ENCODE measurements at places on chromosomes 1 and 21.
A peak's percentile ranks its signal among the peaks of the same experiment; 100 is the strongest.

DNA sequence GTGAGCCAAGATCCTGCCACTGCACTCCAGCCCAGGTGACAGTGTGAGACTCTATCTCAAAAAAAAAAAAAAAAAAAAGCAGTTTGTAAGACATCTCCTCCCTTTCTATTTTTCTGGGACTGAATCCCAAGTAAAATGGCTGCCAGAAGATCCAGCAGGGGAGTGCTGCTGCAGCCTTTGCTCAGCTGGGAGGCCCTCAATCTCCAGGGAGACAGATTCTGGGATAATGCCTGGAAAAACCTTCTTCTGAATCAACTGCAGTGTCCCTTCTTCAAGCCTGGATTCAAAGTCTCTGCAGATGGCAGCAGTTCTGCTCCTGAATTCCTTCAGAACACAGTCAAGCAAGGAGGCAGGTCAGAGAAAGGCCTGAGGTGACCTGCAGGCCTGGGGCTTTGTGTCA lies 191.0 kb upstream of the NRIP1 start:
- no peak for DNase-seq

DNA sequence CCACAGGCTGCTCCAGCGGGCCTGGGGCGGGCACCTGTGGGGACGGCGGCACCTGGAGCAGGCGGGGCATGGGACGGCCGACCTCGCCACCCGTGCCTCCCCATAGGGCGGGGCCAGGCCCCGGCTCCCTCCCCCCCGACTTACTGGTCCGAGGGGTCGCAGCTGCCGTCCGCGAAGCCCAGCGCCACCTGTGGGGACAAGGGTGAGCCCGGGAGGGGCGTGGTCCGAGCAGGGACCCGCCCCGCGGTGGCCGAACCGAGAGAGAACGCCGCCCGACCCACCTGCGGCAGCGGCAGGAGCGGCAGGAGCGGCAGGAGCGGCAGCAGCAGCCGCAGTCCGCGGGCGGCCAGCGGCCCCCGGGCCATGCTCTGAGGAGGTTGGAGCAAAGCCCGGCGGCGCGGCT lies at the start of gene TMEM52:
TMEM52 (minus strand) TSS at position 379 of the 403 bp plus-strand sequence; CDS start at position 365, 14 bp downstream.
- DNase-seq = peak; percentile 87

GRCh38 chr1:36665478-36666080 lies 182.9 kb upstream of the CSF3R start:
- no peak for DNase-seq

DNA sequence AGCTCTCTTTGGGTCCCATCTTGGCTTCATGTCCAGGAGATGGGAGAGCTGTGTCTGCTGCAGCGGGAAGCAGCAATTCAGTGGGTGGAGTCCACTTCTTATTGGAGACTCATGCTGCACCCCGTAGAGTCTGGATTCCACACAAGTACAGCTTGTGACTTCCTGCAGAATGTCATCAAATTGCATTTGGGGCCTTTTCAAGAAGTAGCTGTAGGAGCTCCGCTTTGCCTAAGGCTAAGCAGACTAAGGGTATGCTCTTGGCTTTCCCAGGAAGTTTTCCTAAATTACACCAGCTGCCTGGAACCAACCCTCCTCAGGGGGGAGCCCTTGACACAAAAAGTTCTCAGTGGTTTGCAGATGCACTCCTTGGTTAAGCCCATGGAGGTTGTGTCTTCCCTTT lies 5.7 kb upstream of the MOB3C start:
- DNase-seq = peak; percentile 49

DNA sequence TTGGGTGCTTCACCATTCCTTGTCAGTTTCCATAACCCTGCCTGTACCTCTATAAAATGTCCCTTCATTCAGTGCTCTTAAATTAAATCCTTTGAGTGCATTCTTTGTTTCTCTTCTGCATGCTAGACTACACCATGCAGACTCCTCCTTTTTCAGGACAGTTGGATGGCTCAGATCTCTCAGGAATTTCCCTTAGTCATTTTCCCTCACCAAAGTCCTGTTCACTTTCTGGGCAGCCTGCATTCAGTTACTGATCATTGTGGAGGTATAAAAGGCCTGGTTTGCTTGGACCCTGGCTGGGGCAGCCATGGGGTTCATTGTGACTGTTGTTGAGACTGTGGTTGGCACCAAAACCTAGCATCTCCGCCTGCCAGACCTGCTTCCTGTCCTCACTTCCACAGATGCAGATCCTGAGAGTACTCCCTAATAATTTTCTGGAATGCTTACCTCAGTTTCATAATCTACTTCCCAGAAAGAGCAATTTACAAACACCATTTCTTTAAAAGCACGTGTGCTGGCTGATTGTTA lies 88.4 kb downstream of the PDE4B start:
- no peak for DNase-seq

DNA sequence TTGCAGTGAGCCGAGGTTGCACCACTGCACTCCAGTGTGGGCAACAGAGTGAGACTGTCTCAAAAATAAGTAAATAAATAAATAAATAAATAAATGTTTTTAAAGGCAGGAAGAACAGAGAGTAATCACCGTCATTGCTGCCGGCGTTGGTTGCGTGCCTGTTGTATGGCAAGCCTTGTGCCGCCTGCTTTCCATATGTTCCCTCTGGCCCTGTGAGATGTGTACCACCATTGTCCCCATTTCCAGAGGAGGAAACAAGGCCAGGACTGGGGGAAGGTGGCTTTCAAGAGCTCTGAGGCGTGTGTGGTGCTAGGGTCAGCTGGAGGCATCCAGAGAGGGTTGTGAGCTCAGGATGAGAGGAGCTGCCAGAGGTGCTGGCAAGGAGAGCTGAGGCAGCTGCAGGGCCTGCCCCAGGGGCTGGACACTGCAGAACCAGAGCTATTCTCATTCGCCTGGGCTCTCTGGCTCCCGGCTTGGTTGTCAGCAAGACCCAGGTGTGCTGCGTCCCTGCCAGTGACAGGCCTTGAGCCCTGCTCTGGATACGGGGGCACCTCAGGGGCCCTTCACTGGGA lies 5.2 kb upstream of the MARCKSL1 start:
- no peak for DNase-seq

- no peak for DNase-seq
Observed at GRCh38 chr1:43621861-43622260, 28.1 kb upstream of the KDM4A start.

GRCh38 chr1:54973205-54973921 lies 7.1 kb upstream of the TMEM61 start:
- DNase-seq = no peak

- no peak for DNase-seq
Observed at GRCh38 chr1:157269656-157270375, 131.6 kb upstream of the ETV3 start.

GRCh38 chr1:180130651-180131050 lies 24.0 kb upstream of the QSOX1 start:
- no peak for DNase-seq

GRCh38 chr1:158022554-158023312 lies 29.3 kb downstream of the KIRREL1 start:
- no peak for DNase-seq

- no peak for DNase-seq
Observed at GRCh38 chr1:56132520-56132919, 446.8 kb downstream of the PLPP3 start.

- DNase-seq = no peak
Observed at GRCh38 chr1:172425339-172425738, 4.9 kb downstream of the C1orf105 start.

GRCh38 chr21:32572574-32573420 lies 12.5 kb downstream of the TCP10L start:
- DNase-seq = no peak

- no peak for DNase-seq
Observed at GRCh38 chr1:20071416-20071815, 1.4 kb downstream of the PLA2G5 start.

DNA sequence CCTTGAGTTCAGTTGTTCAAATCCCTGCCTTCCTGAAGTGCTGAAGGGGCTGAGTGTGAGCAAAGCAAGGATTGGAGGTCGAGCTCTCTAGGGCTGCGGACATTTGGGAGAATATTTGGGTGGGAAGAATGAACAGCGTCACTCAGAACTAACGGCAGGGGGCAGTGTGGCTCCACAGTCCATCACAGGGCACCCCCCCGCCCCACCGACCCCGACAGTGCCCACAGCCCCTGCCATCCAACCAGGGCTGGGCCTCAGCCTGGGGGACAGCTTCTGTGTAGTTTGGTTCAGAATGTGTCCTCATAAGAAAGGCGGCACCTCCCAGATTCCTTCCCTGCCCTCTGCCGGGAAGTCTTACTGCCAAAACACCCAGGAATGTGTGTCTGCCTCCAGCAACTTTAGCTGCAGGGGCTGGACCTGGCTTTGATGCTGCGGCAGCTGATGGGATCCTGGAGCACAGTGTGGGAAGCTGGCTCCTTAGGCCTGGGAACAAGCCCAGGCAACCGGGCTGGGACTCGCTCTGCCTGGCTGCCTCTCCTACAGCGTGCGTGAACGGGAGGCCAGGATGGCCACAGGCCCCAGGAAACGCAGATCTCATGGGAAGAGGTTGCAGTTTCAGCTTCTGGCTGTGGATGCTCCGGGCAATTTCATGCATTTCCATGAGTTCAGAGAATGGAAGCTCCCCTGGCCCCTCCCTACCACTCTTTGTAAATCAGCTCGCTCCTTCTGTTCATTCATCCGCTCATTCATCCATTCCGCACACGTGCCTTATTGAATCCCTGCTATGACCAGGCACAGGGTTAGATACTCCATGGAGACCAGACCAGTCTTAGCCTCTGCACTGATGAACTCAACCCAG lies 104.9 kb upstream of the TMPRSS2 start:
- peak; percentile 74 for DNase-seq

GRCh38 chr1:10546896-10547295 lies 72.1 kb downstream of the PEX14 start:
- DNase-seq = no peak

GRCh38 chr1:109566982-109567381 lies 18.6 kb downstream of the GNAI3 start:
- DNase-seq = no peak

GRCh38 chr1:212491454-212491853 lies 58.7 kb downstream of the NENF start:
- no peak for DNase-seq

GRCh38 chr1:154324669-154325582 lies at the start of gene ATP8B2:
ATP8B2 (plus strand) TSS chr1:154325525; CDS start chr1:154328142, 2,617 bp downstream.
- DNase-seq = peak; percentile 70

- DNase-seq = no peak
Observed at GRCh38 chr1:236332092-236332758, 50.5 kb upstream of the ERO1B start.

DNA sequence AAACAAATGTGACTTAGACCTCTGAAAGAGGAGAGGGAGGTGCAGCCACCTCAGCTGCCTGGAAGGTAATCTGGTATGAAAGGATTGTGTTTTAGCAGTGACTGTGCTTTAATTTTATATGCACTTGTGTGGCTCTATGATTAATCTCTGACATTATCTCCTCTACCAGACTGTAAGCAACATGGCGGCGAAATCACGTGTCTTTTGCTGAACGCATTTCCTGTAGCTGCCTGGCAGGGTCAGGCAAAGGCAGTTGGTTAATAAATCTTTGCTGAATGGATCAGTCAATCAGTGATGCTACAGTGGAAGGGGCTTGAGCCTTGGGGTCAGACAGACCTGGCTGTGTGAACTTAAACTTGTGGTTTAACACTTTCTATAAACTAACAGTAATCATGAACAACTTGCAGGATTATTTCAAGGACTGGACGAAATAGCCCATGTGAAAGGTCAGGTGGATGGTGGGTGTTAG lies 96.9 kb downstream of the ADSS2 start:
- no peak for DNase-seq

DNA sequence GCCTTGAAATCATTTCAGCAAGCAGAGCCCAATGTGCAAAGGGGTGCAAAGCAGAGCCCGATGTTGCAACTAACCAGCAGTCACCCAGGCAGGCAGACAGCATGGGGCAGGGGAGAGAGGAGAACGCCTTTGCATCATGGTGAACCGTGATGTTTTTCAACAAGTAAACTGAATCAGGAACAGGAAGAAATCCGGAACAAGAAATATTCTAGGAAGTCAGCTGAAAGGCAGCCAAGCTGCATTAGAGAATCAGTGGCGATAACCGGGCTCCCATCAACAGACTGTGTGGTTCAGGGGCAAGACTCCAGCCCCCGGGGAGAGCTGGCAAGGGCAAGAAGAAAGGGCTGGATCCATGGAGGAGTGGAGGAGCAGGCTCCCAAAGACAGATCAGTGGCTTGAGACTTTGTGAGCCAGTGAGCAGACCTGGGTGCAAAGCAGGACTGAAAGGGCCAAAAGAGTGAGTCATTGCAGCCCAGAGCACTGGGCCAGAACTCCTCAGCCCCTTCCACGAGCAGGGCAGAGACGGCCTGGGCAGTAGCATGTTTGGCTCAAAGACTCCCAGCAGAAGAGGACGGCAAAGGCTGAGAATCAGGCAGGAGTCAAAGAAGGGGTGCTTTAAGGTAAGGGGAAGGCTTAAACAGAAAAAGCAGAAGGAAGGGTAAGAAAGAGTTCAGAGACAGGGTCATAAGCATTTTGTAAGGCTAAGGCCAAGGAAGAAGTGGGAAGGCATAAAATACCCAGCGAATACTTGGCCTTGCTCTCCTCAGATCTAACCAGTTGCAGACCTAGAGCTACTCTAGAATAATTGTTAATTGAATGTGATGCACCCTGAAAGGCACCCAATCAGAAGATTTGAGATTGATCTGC lies 155.0 kb downstream of the SETD4 start:
- no peak for DNase-seq

GRCh38 chr1:36419140-36419539 lies 21.4 kb upstream of the LSM10 start:
- DNase-seq = no peak

- no peak for DNase-seq
Observed at GRCh38 chr21:38792676-38793459, 12.9 kb upstream of the ETS2 start.

GRCh38 chr21:25822981-25823380 lies 88.2 kb downstream of the GABPA start:
- no peak for DNase-seq

GRCh38 chr1:9877962-9878361 lies 32.1 kb downstream of the CTNNBIP1 start:
- DNase-seq = no peak

GRCh38 chr21:24272521-24272938 lies 1334.8 kb downstream of the MRPL39 start:
- peak; percentile 28 for DNase-seq

- peak; percentile 58 for DNase-seq
Observed at GRCh38 chr1:231161667-231162296, at the start of gene TRIM67. TRIM67 (plus strand) TSS chr1:231162058; CDS start chr1:231162970, 912 bp downstream.

GRCh38 chr1:48120621-48121020 lies 101.9 kb upstream of the SLC5A9 start:
- no peak for DNase-seq

- DNase-seq = no peak
Observed at GRCh38 chr21:45283611-45284455, 3.9 kb downstream of the POFUT2 start.
